ENCODE measurements at places on chromosomes 4 and X.

GRCh38 chr4:100288161-100288560 is 97.9 kb upstream of the DDIT4L start:
- no peak for DNase-seq

GRCh38 chr4:1043651-1044468 is 32.4 kb downstream of the FGFRL1 start:
- DNase-seq, result peak; percentile 96

DNA sequence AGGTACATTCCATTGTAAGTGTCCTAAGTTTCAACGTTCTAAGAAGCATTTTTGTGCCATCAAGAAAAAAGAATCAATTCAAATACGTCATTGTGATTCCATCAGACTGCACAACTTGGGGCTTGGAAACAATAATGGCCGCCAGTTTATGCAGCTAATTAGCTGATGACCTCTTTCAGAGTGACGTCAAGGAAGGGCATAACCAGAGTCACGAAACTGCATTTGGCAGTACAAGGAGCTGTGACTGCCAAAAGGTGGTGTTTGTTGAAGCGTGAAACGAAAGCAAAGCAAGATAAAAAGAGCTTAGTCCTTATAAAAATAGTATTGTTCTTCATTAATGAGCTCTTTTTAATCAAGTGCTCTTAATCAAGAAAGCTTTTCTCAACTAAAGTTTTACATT is 81.1 kb upstream of the SH3RF1 start:
- no peak for DNase-seq

DNA sequence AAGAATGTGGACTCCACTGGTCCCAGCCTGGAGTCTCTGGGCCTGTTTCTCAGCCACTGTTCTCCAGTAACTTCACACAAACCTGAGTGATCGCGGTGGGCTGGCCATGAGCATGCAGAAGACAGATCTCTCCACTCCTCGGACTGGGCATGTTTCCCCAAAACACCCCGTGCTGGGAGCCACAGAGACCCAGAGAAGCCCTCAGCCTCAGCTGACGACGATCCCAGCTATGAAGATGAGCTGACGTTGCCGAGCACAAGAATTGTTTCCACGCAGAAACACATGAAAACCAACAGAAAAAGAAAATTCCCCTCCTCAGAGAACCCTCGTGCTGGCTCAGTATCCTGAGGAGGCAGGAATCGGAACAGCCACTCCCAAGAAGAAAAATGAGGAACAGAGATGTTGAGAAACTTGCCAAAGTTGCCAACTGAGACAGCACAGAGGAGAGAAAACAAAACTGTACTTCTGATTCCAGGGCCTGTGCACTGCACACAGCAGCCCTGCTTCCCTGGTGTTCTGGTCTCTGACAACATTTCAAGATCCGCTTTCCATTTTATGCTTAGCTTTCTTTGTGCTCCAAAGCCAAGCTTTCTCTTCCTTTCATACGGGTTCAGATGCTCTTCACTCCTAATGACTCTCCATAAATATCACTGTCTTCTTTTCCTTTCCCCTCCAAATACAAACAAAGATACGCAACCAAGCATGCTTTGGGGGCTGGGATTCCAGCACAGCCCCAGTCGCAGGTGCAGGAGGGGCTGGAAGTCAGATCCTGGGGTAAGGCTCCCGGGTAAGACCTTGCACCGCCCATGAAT is 81.4 kb downstream of the IRF2 start:
- no peak for DNase-seq

- DNase-seq, result no peak
These were observed 1305.8 kb downstream of the PCDH7 start for GRCh38 chr4:32025851-32026459.

- DNase-seq, result peak; percentile 83
These were observed 78.0 kb upstream of the BCOR start for GRCh38 chrX:40175511-40176350.

DNA sequence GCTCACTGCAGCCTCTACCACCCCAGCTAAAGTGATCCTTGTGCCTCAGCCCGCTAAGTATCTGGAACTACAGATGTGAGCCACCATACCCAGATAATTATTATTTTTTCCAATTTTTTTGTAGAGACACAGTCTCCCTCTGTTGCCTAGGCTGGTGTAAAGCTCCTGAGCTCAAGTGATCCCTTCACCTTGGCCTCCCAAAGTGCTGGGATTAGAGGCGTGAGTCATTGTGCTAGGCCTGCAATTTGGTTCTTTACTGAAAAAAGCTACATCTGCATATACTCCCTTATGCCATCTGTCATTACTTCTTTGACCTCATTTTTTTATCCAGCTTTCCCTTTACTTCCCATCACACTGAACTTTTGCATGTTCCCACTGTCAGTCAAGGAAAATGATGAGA is 2012.4 kb upstream of the IGFBP7 start:
- no peak for DNase-seq

Measured in SW480 (cell line).